ENCODE measurements at places on chromosomes 5 and 9. TPM values are rescaled to one million over a fixed set of nuclear protein-coding genes. Genes with fewer than 3 reads are reported as not detected.
A peak's percentile ranks its signal among the peaks of the same experiment; 100 is the strongest.

GRCh38 chr5:73786043-73786831 lies 160.2 kb downstream of the ARHGEF28 start:
- no peak for DNase-seq

DNA sequence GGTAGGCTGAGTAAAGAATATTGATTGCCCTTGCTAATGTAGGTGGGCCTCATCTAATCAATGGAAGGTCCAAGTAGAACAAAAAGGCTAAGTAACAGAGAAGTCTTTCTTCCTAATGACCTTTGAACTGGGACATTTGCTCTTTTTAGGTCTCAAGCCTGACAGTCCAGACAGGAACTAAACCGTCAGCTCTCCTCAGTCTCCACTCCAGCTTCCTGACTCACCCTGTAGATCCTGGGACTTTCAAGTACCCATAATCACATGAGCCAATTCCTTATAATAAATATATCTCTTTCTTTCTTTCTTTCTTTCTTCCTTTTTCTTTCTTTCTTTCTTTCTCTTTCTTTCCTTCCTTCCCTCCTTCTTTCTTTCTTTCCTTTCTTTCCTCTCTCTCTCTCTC lies 479.5 kb upstream of the PAPPA start:
- DNase-seq: no peak

DNA sequence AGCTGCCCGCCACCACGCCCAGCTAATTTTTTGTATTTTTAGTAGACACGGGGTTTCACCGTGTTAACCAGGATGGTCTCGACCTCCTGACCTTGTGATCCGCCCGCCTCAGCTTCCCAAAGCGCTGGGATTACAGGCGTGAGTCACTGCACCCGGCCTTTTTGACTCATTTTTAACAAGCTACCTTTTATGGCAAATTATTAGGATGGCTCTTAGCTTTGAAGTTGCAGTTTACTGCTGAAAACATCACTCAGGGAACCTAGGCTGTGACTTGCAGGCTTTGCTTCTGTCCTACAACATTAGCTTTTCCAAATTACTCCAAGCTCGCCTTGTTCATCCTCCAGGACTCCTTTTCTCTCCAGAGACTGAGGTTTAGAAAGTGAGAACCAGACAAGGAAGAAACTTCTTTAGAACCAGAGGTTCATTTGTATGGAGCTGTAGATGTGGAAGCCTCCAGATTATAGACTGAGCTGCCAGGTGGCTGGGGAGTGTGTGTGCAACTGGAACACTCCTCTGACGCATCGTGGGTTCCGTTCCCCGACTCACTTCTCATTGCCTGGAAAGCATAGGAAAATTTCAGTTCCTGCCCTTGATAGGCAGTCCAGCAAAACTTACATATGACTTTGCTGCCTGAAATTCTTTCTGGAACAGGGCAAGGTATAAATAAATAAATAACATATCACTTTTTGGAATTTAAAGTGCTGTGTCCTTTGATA lies 23.8 kb upstream of the SPTAN1 start:
- no peak for DNase-seq

The PTPN3 gene
- 5.9 TPM for total RNA-seq

DNA sequence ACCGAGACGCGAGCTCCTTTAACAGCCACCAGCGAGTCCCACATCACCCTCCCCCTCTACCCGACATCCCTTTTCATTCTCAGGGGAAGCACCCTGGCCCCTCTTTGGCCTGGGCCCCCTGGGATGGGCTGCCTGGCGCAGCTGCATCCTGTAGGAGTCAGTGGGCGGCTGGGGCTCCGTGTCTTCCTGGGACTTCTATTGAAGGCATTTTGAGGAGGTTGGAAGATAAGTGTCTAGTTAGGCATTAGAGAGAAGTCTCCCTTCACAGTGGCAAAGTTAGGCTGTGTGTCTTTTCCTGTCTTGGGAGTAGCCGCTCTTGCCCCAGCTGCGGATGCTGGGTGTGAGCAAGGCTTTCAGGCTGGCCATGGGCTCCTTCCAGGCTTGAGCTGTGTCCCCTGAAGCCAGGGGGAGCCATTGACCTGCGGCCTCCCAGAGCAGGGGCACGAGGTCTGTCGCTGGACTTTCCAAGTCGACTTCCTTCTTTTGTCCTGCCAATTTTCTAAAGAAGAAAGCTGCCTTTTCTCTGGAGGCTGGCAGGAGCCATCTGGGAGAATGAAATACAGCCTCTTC lies 18.6 kb upstream of the NKD2 start:
- no peak for DNase-seq

- DNase-seq: no peak
Observed at GRCh38 chr5:161630948-161631347, 54.6 kb upstream of the GABRA6 start.

The HAVCR2 gene
- total RNA-seq: 0.02 TPM

GRCh38 chr9:84239343-84239742 lies 101.2 kb downstream of the SLC28A3 start:
- peak; percentile 13 for DNase-seq

Measured in H4 (cell line).